ENCODE measurements at places on chromosomes 13 and 19.

DNA sequence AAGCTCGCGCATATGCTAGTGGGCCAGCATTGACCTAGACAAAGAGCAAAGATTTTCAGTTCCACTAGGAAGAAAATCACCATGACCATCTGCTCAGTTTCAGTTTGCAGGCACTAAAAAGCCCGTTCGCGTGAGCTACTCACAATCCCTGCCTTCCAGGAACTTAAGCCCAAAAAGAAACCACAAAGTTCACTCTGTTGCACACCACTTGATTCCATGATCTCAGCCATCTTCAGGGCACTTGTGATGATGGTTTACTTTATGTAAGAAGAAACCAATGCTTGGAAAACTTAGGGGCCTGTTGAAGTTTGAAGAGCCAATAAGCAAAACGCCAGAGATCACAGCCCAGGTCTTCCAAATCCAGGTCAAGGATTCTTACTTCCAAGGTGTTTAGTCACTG is 45.0 kb upstream of the SLC15A1 start:
- DNase-seq: no peak

- DNase-seq: no peak
Observed at GRCh38 chr19:14115756-14116155, 1.8 kb downstream of the PRKACA start.

- no peak for DNase-seq
Observed at GRCh38 chr13:113646921-113647340, 11.1 kb downstream of the ATP4B start.

DNA sequence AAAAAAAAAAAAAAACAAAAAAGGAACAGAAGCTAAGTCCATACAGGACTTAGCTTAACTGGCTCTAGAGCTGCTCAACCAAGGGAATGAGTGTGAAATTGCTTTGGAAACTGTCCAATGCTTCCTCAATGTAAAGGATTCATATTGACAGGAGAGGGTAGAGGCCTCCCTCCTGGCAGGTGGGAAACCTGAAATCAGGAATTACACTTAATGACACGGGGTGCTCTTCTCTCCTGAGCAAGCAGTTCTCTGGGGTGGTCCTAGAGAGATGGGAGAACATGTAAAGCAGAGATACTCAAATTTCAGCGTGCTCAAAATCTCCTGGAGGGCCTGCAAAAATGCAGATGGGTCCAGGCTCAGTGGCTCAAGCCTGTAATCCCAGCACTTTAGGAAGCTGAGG is 3.6 kb upstream of the MAG start:
- no peak for DNase-seq

GRCh38 chr13:96091164-96092117 is 1.5 kb downstream of the HS6ST3 start:
- no peak for DNase-seq

DNA sequence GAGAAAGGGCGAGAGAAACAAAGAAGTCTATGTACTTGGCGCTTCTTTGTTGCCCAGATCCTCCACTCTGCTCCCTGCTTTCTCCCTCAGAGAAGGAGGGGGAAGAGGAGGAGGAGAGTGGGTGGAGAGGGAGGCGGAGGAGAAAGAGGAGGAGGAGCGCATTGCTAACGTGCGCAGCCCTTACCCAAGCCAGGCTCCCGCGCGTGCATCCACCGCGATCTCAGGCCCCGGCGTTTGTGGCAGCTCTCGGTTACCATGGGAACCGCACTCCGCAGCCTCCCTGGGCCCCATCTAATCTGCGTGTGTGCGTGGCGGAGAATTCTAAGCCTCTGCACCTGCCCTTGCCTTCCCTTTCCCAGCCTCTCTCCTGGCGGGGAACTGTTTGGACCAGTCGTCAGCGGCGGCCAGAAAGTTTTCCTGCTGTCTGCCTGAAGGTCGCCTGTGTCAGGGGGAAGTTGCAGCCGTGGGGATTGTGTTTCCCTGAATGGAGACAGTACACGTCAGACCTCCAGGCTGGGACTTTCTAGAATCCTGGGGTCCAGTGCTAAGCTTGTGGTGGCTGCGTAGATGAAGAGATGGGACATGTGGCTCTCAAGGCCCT is at the start of gene ERICH6B:
TSS of gene ERICH6B (minus strand) at position 239 of the 601 bp plus-strand sequence. CDS start 18,734 bp downstream, outside the sequence.
- DNase-seq: no peak

DNA sequence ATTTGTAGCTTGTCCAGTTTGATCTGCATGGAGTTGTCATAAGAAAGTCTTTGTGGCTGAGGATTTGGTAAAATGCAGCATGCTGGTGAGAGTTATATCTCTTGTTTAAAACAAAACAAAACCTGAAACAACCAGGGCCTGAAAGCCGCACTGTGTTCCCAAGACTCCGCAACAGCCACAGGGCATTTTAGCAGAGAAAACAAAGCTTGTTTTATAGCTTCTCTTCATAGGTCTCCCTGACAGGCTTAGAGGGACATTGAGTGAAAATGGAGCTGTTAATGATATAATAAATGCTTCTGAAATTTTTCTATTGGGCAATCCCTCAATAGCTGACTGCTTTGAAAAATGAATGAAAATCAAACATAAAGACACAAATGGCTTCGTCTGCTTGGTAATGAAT is 148.7 kb upstream of the RNF113B start:
- no peak for DNase-seq

GRCh38 chr19:40758491-40758890 is 7.5 kb downstream of the SNRPA start:
- DNase-seq: no peak

DNA sequence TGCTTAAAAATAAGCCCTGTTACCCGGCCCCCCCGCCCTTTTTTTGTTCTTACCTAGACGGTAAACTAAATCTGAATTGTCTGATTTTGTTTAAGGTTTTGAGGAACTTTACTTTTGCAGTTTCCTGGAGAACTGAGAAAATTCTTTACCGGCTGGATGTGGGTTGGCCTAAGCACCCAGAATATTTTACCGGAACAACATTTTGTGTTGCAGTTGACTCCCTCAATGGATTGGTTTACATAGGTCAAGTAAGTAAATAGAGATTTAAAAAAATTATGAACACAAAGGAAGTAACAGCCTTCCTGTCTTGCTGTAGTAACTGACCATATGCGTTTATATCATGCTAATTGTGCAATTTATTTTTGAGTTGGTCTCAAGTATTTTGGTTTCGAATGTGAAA is 785 bp downstream of the NHLRC3 start:
- DNase-seq: no peak

GRCh38 chr19:8028951-8029491 is 23.5 kb upstream of the CCL25 start:
- no peak for DNase-seq

DNA sequence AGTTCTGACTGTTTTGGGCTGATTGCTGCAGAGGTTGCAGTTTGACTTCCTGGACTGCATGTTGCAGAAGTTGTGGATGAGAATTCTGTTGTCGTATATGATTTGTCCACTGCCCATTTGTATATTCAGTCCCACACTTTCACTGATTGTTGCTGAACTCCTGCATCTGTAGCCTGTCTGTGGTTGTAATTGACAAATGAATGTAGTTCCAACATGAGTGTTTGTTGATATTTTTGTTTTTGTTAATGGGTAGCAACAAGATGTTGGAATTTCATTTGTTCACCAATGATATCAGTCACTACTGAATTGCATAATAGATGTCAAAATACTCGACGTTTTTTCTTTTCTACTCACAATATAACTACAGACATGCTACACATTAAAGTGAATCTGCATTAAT is 533.9 kb downstream of the DCT start:
- no peak for DNase-seq

DNA sequence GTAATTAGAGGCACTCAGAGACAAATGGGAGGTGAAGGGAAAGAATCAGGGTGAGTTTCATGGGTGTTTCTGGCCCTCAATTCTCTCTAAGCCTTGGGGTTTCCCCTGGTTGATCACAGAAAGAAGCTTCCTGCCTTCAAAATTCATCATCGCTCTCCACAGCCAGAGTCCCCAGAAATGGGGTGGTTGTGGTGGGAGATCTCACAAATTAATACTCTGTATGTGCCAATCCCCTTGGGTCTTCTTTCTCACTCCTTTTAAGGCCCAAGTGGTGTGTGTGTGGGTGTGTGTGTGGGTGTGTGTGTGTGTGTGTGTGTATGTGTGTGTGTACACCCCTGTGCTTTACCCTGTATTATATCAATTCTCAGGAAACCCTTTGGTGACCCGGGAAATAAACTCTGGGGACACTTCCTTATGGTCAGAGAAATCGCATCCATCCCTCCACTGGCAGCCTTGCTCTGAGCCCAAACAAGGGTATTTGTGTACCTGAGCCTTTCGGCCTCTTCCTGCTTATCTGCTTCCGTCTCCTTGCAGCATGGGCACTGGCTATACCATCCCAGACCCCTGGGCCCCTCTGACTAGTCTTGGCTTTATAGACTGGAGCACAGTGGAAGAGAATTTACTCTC is 2.8 kb upstream of the FCGBP start:
- peak; percentile 20 for DNase-seq

GRCh38 chr19:35671818-35672217 is 5.5 kb downstream of the UPK1A start:
- DNase-seq: no peak

GRCh38 chr13:102846261-102847015 is 606 bp downstream of the ERCC5 start:
- DNase-seq: peak; percentile 16

DNA sequence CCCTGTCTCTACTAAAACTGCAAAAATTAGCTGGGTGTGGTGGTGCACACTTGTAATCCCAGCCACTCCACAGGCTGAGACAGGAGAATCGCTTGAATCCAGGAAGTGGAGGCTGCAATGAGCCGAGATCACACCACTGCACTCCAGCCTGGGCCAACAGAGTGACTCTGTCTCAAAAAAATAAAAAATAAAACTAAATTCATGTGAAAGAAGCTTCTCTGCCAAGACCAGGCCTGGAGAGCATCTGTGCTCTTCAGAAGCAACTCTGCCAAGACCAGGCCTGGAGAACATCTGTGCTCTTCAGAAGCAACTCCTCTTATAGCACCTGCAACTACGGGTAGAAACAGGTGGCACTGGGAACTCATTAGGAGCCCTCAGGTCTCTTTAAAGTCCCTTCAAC is 37.7 kb downstream of the CRYL1 start:
- no peak for DNase-seq
